ENCODE measurements at places on chromosomes 7 and 10.

GRCh38 chr7:41861642-41862041 lies 158.8 kb upstream of the INHBA start:
- peaks cover 3% of the 10 kb centered on the region for H3K27me3 ChIP-seq
- no peak overlapping the region for H3K27ac ChIP-seq
- H3K4me3 ChIP-seq, result no peak overlapping the region
- H3K4me1 ChIP-seq, result no peaks in the 10 kb centered on the region
- no peak for DNase-seq
- H3K36me3 ChIP-seq, result no peaks in the 10 kb centered on the region

DNA sequence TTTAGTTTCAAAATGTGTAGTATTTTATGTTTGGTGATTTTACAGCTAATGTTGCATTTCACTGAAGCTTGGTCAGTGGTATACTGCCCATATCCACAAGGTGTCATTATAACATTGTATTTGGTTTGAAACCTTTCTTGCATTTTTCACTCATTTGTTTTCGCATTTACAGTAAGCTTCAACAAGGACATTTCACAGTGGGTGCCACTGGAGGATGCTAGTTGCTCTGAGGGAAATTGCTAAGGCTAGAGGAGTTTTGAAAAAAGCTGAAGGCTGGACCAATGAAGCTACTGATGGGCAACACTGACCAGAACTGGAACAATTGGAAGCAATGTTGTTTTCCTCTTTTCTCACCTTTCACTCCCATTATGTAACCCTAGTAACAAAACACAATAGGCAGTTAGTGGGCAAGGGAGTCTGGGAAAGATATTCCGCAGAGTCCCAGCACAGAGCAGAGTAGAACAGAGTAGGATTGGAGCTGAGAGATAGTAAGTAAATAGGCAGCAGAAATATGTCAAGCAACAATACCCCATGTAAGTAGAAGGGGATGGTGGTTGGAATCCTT lies 23.6 kb upstream of the SRI start:
- H3K36me3 ChIP-seq, result no peaks in the 10 kb centered on the region
- no peak for DNase-seq
- no peaks in the 10 kb centered on the region for H3K27me3 ChIP-seq

DNA sequence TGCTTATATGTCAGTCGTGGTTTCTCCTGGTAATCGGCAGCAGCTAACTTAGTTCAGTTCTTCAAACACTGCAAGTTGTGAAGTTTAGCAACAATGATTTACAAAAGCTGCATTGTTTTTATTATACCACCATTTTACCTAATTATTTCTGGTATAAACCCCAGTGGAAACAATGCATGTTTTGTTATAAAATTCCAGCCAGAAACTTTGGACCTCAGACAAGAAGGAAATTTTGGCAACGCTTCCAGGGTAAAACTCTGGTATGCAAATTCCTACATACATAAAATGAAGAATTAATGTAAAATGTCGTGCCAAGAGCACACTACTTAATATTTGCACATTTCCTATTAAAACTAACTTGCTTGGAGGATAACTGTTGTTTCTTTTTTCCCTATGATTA lies 277.4 kb upstream of the LYZL1 start:
- H3K4me1 ChIP-seq, result no peaks in the 10 kb centered on the region
- no peaks in the 10 kb centered on the region for H3K36me3 ChIP-seq
- no peak overlapping the region for H3K27ac ChIP-seq
- H3K4me3 ChIP-seq, result no peak overlapping the region

GRCh38 chr7:99124751-99125504 lies 19.0 kb downstream of the SMURF1 start:
- H3K4me1 ChIP-seq, result peaks cover 7% of the 10 kb centered on the region
- H3K27ac ChIP-seq, result no peak overlapping the region
- no peaks in the 10 kb centered on the region for H3K27me3 ChIP-seq
- H3K4me3 ChIP-seq, result no peak overlapping the region

DNA sequence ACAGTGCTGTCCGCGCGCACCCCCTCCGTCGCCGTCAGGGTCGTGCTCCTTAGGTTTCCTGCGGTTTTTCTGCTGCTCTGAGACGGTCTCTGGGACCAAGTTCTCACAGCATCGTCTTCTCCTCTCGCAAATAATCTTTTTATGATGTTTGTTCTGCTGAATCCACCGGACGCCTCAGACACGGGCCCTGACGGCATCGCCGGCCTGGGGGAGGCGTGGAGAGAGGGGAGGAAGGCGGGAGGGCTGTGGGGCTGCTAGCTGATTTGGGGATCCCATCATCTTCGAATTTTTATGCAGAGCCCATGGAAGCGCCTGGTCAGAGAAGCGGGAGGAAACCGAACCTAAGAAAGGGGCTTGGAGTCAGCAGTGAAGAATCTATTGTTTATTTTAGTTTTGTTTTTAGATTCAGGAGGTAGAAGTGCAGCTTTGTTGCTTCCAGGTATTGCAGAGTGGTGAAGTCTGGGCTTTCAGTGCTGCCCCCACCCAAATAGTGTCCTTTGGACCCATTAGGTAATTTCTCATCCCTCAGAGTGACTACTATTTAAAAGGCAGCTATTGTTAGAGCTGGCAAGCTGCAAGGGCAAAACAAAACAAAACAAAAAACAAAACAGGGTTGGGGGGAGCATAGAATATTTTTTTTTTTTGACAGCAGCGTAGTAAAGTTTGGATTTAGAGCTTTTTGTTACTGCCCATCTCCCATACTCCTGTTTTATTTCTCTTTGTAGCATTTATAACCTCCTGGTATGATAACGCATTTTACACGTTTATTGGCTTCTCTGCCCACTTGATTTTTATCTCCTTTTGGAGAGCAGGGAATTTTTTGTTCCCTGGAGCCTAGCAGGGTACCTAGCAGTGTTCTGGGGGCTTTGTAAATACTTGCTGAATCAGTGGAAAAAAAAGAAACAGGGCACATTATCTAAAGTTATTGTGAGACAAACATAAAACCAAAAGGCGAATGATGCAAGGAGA lies 92.6 kb downstream of the SPAG6 start:
- no peaks in the 10 kb centered on the region for H3K36me3 ChIP-seq
- DNase-seq, result no peak
- H3K27ac ChIP-seq, result peak overlapping the region; percentile 97
- H3K27me3 ChIP-seq, result no peaks in the 10 kb centered on the region
- peak overlapping the region; percentile 80 for H3K4me3 ChIP-seq
